ENCODE measurements at places on chromosomes 13 and 19. TPM values are rescaled to one million over a fixed set of nuclear protein-coding genes. Genes with fewer than 3 reads are reported as not detected.

Gene TEX26
- not detected for total RNA-seq

Gene TUBA3C
- total RNA-seq: not detected

Gene PPFIA3
- total RNA-seq: 4.5 TPM

Gene ZNF649
- 30.8 TPM for total RNA-seq

Gene EXOC3L2
- not detected for total RNA-seq

Gene OBI1
- 16.7 TPM for total RNA-seq

Gene NCAN
- not detected for total RNA-seq

Gene AMER2
- not detected for total RNA-seq

Gene ZNF225
- total RNA-seq: 13.9 TPM

Gene NBEA
- 1.8 TPM for total RNA-seq

Gene ZNF665
- total RNA-seq: 8.2 TPM

Gene FPR3
- 3.2 TPM for total RNA-seq

Gene NDUFA11
- total RNA-seq: 153 TPM

Measured in CD4-positive, alpha-beta memory T cell (primary cell).